Amniotic stem cell (primary cell): ENCODE measurements at places on chromosomes 1 and 21.
A peak's percentile ranks its signal among the peaks of the same experiment; 100 is the strongest.

GRCh38 chr1:8873506-8874229, 4.8 kb downstream of the ENO1 start:
- peak; percentile 97 for DNase-seq

- DNase-seq = no peak
Observed at GRCh38 chr1:96845464-96845863, 123.9 kb downstream of the PTBP2 start.

DNA sequence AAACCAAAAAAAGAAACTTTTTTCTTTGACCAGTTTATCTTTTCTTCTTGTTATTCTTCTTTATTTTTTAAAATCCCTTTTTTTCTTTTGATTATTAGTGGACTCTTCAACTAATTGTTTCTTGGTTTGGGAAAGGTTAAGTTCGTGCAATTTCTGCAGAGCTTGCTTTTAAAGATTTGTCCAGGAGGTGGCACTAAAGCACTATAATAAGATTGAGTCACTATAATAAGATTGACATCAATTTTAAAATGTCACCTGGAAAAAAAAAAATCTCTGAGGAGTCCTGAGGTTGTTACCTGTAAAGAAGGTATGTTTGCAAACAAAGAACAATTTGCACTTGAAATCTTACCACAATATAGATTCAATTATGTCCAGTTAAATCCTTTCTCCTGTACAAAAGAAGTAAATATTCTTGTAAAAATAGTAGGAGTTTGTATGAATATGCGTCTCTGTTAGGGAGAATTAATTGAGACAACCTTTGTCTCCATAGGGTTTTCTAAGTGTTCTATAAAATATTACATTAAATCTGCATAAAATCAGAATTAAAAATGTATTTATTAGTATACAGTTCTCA, 166.7 kb downstream of the ADGRL4 start:
- peak; percentile 7 for DNase-seq

GRCh38 chr1:64929221-64929620, 37.1 kb downstream of the JAK1 start:
- no peak for DNase-seq

GRCh38 chr1:205976708-205977401, 26.3 kb downstream of the RAB7B start:
- no peak for DNase-seq

- DNase-seq = no peak
Observed at GRCh38 chr1:147504801-147505311, 36.4 kb upstream of the BCL9 start.
